ENCODE measurements at places on chromosomes 1 and 21.

DNA sequence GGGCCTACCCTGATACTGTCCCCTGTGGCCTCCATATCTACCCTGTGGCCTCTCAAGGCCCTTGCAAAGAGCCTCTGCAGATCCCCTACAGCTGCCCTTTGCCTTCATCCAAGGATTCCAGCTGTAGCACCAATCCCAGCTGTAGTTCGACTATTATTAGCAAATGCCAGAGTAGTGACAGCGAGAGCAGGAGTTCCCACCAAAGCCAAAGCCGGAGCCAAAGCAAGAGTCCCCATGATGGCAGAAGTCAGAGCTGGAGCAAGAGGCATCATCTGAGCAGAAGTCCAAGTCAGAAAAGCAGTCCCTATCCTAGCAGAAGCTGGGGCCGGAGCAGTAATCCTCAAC is 2.7 kb downstream of the NSUN4 start:
- DNase-seq = no peak

- DNase-seq = no peak
Measured at GRCh38 chr1:101338714-101339430, 102.1 kb downstream of the S1PR1 start.

DNA sequence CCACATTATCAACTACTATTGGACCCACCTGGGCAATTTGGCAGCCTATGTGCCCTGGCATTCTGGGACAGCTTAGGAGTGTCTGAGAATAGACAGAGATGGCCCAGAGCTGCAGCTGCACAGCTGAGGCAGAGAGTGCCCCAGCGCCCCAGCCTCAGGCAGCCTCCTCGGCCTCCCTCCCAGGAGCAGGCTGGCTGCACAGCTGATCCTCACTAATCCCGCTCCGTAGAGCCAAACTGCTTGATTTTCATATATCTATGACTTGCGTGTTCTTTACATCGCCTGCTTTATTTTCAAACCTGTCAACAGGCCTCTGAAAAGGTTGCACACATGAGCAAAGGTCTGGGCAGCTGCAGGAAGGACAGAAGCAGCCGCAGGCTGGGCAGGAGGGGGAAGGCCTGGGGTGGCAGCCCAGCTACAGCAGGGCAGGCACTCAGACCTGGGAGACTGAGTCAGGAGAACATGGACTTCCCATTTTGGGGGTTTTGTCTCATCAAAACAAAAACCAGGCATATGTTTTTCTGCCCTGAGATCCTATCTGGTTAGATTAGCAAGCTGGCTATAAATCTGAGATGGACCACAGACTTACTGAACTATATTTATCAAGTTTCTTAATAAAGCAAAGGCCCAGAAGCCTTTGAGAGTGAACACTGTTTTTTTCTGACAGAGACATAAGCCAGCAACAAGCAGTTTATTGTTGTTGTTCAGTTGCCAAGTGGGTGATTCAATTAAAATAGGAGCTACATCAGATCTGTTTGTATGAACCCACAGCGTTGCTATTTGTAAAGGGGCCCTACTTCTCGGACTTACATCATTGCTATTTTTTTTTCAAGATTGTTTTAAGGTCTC is 301.8 kb upstream of the DUSP10 start:
- DNase-seq = peak; percentile 63

- DNase-seq = no peak
Measured at GRCh38 chr1:211619033-211619996, 40.4 kb upstream of the SLC30A1 start.

DNA sequence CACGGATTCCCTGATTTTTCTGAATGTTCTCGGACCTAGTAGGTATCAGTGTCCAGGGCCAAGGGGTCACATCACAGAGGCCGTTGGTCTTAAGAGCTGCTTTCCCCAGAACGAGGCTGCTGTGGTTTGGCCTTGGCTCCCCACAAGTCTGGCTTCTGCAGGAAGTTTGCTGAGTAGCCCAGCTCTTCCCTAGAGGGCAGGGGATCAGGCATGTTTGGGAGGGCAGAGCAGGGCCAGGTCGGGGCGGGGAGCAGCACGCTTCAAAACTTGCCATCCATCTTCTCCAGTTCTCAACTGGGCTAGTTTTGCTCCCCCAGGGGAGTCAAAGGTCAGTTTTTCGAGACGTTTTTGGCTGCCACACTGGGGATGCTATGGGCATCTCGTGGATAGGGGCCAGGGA is 37.0 kb downstream of the MAN1C1 start:
- DNase-seq = no peak

- DNase-seq = no peak
Measured at GRCh38 chr1:65260851-65261473, 48.4 kb upstream of the DNAJC6 start.

GRCh38 chr1:186183970-186184628 is 191.0 kb downstream of the TPR start:
- DNase-seq = peak; percentile 24

Measured in AG09319 (cell line).